ENCODE measurements at places on chromosomes 6 and 20.

DNA sequence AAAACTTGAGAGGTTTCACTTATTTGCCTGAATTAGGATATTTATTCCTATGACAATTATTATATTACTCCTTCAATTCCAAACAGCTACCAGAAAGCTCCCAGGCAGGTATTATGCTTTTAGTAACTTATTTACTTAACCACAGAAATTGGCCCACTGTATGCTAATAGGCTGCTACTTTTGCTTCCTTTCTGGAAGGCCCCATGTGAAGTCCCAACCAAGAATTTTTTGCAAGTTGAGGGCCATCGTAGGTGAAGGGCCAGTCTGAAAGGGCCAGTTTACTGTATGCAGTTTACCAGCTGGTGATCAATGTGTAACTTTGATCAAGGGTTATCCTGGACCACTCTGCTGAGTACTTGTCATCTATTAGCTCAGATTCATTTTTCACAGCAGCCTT is 45.0 kb downstream of the EDN1 start:
- DNase-seq = no peak

DNA sequence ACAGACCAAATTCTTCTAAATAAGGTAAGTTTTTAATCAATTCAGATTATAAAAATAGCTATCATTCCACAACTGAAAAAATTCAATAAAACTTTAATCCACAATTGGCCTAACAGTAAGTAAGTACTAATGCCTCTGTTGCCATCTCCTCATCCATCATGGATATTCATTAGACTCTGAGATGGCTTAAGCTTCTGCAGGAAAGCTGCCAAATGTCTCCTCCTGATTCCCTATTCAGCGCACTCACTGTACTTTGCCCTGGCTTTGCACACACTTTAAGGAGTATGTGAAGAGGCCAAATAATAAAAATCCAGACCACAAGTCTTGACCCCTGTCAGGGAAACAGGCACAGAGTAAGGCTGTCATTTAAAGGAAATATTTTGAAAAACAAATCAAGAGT is 23.6 kb downstream of the PGM3 start:
- no peak for DNase-seq

DNA sequence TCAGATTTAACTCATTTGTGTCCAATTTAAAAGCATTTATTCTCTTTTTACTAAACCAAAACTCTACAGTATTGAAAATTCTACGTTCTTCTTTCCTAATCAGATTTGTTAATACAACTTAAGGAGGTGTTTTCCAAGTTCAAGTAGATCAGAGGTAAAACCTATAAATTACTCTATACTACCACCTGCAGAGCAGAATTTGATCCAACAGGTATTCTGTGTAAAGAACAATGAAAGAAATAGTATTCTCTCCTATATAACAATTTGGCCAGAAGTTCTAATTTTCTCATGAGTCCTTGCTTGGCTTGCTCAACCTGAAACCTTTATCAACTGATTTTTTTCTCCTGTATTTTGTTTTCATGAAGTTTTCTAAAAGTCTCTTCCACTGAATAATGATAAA is 28.5 kb upstream of the DST start:
- no peak for DNase-seq

GRCh38 chr6:167825332-167826229 is 1.1 kb upstream of the AFDN start:
- peak; percentile 32 for DNase-seq

DNA sequence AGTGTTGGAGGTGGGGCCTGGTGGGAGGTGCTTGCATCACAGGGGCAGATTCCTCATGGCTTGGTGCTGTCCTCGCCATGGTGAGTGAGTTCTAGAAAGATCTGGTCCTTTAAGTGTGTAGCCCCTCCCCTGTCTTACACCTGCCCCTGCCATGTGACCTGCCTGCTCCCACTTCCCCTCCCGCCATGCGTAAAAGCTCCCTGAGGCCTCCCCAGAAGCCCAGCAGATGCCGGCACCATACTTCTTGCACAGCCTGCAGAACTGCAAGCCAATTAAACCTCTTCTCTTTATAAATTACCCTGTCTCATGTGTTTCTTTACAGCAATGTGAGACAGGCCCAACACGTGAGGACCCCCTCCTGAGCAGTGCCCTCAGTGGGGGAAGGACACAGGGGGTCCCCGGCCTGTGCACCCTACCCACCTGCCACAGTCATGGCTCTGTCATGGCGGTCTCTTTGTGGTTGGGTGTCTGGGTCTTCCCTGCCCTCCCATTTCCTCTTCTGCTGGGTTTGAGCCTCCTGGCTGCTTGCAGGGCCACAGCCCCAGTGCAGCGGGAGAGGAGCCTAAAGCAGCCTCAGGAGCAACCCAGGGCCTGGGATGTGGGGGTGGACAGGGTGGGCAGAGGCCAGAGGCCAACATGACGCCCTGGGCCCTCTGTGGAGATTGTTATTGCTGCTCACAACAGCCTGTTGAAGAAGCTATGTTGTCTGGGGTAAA is 87.2 kb upstream of the QKI start:
- no peak for DNase-seq

- no peak for DNase-seq
These were observed 85.3 kb downstream of the CDS2 start for GRCh38 chr20:5211803-5212714.

DNA sequence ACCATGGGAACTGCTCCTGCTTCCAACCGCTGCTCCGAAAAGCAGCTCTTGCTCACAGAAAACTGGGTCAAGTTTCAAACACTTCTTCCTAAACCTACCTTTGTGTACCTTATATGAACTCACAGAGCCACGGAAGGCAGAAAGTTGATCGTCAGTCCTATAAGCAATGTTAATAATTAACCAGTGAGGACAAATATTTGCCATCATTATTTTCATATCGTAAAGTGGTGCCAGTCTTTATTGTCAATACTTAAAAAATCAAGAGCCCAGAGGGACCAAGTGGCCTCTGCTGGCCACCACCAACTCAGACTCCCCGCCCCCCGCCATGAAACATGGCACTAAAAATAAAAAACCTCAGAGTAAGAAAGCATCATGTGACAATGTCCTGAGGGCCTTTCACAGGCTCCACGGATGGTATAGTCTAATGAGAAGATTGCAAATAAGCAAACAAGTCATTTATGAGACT is 9.1 kb upstream of the PBOV1 start:
- no peak for DNase-seq

DNA sequence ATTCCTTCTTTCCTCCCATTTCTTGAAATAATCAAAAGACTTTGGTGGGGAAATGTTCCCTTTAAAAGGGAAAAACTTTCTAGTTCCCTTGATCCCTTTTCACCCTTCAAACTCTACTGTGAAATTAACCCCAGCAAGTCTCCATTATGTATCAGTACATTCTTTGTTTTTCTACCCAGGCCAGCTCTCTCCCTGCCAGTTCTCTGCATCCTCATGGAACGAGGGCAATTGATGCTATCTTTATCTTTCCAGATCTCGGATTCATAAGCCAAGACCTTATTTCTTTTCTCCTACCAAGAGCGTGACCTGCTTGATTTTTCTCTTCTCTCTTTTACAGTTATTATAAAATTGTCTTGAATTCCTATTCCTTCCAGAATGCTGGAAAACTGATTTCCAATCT is 75.8 kb downstream of the ADGRB3 start:
- no peak for DNase-seq

DNA sequence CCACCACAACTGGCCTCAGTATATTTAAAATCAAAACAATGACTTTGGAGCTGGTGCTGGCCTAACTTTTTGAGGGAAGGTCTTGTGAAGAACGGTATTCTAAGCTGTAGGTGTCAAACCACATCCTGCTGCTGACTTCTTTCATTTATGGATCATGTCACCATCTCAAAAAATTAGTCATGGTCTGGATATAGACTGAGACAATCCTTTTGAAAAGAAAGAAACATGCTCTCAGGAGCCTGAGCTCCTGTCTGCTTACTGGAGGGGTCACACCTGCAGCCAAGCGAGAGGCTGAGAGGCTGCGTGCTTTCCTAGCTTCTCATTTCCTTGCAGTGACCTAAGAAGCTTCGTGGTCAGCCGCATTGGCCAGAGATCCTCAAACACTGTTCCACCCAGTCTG is 55.2 kb downstream of the TIAM2 start:
- peak; percentile 67 for DNase-seq

- DNase-seq = no peak
These were observed 95.4 kb downstream of the ANKS1A start for GRCh38 chr6:34984416-34984815.

- peak; percentile 48 for DNase-seq
These were observed 5.5 kb downstream of the RWDD2A start for GRCh38 chr6:83198486-83199172.

DNA sequence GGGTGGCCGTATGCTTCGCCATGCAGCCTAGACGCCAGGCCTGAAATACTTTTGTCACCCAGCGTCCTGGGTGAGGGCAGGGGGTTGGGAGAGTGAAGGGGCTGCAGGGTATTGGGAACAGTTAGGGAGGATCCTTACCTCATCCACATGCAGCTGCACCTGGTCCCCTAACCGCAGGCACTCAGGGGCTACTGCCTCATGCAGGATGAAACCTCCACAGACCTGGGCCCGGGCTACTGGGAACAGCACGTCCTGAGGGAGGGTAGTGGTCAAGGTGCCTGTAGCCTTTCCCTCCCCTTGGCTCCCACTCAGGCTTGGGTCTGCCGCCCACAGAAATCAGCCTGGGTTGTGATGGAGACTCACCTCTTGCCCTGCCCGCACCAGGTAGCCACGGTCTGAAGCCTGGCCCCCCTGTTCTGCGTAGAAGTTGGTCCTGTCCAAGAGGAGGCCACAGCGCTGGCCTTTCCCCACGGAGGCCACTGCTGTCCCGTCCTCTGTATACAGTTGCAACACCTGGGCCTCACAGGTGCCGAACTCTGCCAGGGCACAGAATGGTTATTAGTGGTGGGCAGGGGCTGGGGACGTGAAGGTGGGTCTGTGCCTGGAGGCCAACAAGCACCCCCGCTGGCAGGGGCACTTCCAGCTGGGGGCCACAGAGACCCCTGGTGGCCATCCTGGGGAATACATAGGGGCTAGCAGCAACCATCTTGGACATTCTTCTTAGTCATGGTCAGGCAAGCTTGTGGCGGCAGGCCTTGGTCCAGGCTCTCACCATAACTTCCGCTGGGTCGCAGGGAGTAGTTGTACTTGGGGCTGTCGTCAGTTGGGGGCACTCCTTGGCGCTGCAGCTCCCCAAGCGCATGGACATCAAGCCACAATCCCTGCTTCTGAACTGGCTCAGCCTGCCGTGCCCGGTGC is 8.6 kb downstream of the AARS2 start:
- peak; percentile 63 for DNase-seq

Measured in Daoy (cell line).